Activated CD4-positive, alpha-beta T cell treated with anti-CD3 and anti-CD28 coated beads, Interleukin-2, amount 50 U/mL, for 1 hour (primary cell): ENCODE measurements at places on chromosomes 4 and X.

DNA sequence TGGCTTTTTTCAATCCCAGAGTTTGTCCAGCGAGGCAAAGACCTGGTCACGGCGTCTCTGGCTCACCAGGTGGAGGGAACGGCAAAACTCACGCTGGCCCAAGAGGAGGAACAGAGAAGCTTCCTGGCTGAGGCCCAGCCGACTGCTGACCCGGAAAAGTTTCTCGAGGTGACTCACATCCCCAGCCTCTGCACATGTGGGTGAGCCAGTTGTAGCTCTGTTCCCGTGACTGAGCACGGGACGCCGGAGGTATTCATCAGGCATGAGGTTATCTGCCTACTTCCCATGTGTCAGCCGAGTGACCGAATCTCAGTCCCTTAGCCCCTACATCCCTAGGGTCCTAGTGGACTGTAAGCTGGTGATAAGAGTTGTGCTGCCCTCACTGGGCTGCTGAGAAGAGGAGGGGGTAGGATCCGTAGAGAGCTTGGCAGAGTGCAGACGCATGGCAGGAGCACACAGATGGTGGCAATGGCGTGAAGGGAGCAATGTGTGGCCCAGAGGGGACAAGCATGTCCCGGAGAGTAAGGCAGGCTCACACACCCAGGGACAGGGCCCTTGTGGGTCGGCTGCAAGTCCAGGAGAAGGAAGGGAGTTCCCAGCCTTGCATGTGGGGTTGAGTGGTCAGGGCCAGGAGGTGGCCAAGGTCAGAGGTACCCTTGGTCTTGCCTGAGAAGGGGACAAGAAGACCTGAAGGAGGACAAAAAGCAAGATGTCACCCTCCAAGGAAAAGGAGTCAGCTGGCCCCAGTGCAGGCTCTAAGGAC is 42.9 kb downstream of the EVC start:
- no peak for DNase-seq

DNA sequence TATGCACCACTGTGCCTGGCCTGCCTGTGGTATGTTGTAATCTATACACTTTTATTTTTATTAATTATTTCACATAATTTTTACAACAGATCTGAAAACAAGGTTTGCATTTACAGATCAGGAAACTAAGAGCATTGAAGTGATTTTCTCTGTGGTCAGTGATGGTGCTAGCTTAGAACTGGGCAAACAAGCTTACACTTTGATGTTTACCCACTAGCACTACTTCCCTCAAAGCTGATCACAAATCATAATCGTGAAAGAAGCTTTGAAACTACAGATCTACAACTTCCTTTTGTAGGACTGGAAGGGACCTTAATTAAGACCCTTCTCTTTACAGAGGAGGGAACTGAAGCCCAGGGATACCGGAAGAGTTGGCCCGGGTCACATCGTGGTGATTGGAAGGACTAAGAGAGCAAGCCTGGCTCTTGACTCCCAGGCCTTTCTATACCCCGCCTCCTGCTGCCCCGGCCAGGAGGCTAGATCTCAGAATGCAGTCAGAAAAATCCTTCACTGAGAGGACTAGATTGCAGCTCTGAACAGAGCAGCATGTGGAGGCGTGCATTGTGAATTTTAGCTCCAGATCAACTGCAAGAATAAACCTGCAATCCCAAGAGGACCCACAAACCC is 93.7 kb upstream of the ZNF827 start:
- no peak for DNase-seq

GRCh38 chr4:167406181-167406580 is 171.9 kb upstream of the SPOCK3 start:
- no peak for DNase-seq

DNA sequence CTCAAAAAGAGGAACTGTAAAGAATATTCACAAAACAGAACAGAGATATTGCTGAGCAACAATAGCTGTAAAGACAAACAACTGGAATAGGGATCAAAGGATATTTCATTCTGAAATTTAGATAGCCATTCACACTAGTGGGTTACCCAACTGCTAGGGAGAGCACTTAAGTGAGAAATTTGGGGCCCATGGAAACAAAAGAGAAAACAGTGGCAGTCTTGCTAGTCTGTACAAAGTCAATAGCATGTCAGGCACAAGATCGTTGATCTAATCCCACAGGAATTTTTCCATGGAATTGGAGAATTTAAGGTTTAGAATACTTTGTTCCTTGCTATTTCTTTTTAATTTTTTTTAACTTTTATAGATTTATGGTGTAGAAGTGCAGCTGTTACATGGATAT is 467.0 kb downstream of the PCDH18 start:
- DNase-seq, result no peak

DNA sequence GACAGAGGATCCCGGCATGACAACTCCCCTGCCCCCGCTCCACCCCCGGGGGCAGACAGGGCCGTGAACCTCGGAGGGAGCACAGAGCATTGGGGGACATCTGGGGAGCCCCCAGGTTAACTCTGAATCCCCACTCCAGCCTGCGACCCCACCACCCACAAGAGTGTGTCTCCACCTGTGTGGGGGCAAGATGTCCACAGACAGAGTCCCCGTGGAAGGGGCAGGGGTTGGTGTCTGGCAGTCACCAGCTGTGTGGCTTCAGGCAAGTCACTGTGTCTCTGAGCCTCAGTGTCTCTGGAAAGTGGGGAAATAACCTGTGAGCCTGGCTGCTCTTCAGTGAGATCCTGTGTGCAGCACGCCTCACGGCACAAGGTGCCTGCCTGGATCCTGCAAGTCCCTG is 239.0 kb downstream of the AFAP1 start:
- no peak for DNase-seq

DNA sequence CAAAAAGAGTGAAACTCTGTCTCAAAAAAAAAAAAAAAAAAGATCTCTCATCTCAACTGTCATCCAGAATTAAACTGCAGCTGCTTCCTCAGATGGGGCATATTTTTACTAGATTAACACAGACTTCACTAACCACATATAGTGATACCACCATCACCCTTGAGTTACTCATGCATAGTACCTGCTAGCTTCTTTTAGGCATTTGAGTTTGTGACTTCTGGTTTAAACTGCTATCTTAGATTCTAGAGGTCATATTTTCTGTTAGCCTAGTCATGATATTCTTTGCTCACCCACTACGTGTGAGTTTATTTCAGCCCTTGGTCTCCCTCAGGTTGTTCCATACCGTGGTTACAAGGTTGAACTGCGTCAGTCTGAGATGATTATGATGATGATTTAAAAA is 154.9 kb upstream of the BMP3 start:
- DNase-seq, result no peak

- no peak for DNase-seq
These were observed 901.6 kb upstream of the NDST4 start for GRCh38 chr4:116015062-116015461.

DNA sequence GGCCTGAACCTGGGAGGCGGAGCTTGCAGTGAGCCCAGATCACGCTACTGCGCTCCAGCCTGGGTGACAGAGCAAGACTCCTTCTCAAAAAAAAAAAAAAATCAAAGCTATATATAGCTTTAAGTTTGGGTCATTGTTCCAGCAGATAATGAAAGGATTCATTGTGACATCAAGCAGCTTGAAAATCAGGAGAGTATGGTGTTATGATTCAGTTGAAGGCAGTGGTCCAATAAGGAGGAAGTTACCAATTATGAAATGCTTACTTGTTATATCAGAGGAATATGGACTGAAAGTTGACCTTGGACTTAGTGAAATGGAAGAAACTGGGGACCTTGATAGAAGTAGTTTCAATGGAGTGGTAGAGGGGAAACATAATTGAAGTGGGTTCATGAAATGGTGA is 140.4 kb upstream of the MAD2L1 start:
- no peak for DNase-seq

DNA sequence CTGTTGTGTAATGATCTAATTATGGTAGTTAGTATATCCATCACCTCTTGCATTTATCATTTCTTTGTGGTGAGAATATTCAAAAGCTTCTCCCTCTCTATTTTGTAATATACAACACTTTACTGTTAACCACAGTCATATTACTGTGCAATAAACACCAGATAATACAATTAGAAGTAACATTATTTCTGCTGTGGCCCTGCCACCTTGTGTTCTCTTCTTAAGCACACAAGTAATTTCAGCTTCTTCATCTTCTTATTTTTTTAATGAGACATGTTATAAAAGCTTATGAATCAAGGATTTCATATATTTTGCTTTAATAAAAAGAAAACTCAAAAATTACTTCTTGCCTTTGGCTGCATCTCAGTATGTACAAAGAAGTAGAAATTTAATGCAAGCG is 675.2 kb upstream of the INTU start:
- DNase-seq, result no peak

GRCh38 chr4:128061566-128062536 is 739 bp downstream of the LARP1B start:
- DNase-seq, result peak; percentile 52

- DNase-seq, result no peak
These were observed 31.6 kb downstream of the TIGD2 start for GRCh38 chr4:89142691-89143669.

GRCh38 chr4:186216465-186217024 is 10.8 kb upstream of the KLKB1 start:
- no peak for DNase-seq

DNA sequence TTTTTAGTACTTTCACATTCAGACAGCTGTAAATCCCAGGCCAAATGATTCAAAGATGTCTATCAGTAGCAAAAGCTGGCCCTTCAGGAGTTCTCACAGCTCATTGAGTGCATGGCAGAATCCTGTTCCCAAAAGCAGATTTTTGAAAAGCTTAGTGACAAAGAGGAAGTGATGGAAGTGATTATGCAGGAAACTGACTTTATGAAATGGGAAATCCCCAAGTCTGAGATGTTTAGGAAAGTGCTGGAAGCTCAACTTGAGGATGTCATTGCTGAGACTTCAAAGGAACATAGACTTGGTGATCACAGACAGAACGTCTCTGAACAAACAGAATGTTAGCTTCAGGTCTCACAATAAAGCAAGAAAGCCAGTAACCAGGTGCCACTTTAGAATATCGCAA is 51.0 kb upstream of the CFAP47 start:
- DNase-seq, result no peak

DNA sequence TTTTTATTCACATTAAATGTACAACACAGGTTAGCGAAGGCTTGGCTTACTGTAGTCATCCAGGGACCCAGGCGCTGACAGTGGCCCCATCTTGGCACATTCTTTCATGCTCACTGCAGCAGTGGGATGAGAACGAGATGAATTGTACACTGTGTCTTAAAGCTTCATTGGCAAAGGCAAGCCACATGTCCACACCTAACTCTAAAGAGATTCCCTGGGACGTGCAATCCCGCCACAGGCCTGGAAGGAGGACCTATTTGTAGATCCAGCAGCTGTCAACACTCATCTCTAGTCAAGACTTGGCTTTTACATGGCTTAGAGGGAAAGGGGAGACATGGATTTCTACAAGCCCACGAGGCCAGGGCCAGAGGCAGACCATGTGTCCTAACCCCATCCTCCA is 16.1 kb upstream of the CXCR3 start:
- no peak for DNase-seq

GRCh38 chr4:93157986-93158385 is 670.6 kb upstream of the ATOH1 start:
- DNase-seq, result no peak

- DNase-seq, result no peak
These were observed 23.8 kb downstream of the COL25A1 start for GRCh38 chr4:109278594-109279031.

- DNase-seq, result no peak
These were observed 236.6 kb downstream of the RASL11B start for GRCh38 chr4:53098681-53099121.

- DNase-seq, result no peak
These were observed 376.8 kb upstream of the FGF16 start for GRCh38 chrX:77070202-77070918.

GRCh38 chr4:102775805-102776204 is 15.0 kb upstream of the MANBA start:
- no peak for DNase-seq

DNA sequence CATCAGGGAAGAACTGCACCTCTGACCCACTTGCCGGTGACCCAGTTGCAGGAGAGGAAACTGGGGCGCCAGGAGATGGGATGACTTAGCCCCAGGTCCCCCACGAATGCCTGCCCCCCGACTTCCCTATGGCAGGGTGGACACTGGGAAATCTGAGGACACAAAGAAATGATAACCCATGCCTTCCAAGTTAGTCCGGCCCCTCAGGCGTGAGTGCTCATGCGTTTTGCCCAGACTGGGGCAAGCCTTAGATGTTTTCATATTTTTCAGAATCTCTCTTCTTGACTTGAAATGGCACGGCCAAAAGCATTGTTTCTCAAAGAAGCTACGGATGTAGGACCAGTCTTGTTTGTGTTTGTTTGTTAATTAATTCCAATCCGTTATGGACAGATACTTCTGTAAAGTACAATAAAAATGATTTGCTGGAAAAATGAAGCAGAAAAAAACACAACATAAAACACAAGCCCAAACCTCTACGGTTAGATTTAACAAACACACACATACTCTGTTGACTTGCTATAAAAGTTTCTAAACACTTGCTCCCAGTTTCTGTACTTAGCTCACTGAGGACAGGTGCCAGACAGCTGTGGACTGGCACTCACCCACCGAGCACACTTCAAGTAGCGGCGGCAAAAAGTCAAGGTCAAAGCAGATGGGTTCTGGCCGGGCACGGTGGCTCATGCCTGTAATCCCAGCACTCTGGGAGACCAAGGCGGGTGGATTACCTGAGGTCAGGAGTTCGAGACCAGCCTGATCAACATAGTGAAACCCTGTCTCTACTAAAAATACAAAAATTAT is 341.5 kb downstream of the BCOR start:
- no peak for DNase-seq
